ENCODE measurements at places on chromosomes 1 and 21.

- no peak for DNase-seq
Observed at GRCh38 chr1:54014009-54014629, 3.9 kb downstream of the LDLRAD1 start.

GRCh38 chr21:45529785-45530422 is 12.3 kb downstream of the SLC19A1 start:
- no peak for DNase-seq

DNA sequence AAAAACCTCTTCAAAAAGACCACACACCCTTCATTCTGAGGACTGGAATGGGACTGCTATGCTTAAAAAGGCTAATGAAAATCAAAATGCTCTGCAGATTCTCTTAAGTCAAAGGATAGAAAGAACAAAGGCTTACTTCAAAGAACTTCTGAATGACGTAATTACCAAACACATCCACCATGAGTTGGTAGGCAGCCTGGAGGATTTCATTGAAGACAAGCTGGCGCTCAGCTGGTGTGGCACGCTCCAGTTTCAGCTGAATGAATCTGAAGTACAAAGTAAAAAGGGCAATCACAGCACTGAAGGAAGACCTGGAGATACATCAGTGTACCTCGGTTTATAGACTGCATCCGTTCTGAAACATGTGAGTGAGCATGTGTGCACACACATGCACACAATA is 43.5 kb upstream of the SDC3 start:
- no peak for DNase-seq

- no peak for DNase-seq
Observed at GRCh38 chr1:17880449-17880848, 125.3 kb downstream of the ACTL8 start.

- no peak for DNase-seq
Observed at GRCh38 chr1:92374223-92374622, 75.4 kb downstream of the RPAP2 start.

DNA sequence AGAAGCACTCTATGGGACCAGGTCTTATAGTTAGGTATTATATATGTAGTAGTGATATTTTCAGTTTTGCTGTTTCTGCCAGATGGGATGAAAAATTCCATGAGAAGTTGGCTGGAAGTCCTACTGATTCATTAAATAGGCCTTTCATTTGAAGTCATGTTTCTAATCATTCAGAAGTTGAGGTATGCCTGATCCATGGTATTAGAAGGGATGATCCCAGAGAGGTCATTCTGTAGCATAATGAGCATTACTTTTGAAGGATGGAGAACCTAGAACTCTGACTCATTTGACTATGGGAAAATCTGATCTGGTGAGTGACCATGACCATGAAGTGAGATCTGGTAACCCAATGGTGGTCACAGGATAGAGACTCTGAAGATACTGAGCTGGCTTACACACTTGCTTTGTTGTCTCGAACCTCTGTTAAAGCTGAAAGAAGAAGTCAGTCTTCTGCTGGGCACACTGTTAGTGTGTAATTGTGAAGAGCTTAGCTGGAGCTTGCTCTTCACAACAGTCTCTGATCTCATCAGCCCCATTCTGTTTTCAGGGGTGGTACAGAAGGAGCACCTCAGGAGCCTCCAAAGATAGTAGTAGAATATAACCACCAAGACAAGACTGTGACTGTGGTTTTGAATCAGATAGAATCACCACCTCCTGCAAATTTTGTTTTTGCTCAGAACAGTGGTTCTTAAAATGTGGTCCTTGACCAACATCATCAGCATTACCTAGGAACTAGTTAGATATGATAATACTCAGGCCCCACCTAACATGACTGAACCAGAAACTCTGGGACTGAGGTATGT is 9.0 kb downstream of the MGST3 start:
- DNase-seq, result no peak

- no peak for DNase-seq
Observed at GRCh38 chr1:30149226-30149625, 574.2 kb downstream of the MATN1 start.

GRCh38 chr1:237566581-237566980 is 324.1 kb downstream of the ZP4 start:
- no peak for DNase-seq

GRCh38 chr21:36035381-36035791 is 24.9 kb downstream of the SETD4 start:
- no peak for DNase-seq

DNA sequence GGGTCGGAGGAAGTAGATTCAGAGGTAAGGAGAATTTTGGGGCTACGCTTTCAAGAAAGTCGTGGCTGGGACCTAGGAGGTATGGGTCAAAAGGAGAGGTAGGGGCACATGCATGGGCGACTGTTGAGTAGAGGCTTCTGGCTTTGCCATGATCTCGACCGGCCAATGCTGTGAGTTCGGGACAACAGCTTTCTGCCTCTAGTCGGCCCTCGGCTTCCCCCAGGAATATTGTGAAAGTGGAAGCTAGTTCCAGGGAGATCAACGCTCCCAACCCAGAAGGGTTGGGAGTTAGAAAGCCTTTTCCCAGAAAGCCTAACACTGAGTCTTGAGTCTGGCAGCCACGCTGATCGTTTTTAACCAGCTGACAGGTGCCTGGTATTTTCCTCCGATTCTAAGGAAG is 69.0 kb downstream of the ZNF678 start:
- DNase-seq, result no peak

- DNase-seq, result peak; percentile 9
Observed at GRCh38 chr1:67214420-67215174, 48.3 kb downstream of the IL23R start.

DNA sequence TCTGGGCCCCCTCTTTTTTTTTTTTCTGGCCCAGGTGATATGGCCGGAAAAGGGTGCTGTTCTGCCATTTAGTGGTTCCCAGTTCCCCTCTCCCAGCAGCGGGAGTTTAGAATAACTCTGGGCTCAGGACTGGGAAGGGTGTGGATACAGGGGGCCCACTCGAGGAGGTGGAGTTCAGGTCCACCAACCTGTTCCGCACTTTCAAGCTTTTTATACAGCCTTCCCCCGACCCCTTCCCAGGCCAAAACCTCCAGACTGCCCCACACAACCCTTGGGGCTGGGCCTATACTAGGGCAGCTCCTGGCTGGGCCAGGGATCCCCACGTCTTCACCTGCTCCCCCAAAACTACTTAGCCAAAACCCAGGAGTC is 402 bp downstream of the PLEKHG5 start:
- no peak for DNase-seq

DNA sequence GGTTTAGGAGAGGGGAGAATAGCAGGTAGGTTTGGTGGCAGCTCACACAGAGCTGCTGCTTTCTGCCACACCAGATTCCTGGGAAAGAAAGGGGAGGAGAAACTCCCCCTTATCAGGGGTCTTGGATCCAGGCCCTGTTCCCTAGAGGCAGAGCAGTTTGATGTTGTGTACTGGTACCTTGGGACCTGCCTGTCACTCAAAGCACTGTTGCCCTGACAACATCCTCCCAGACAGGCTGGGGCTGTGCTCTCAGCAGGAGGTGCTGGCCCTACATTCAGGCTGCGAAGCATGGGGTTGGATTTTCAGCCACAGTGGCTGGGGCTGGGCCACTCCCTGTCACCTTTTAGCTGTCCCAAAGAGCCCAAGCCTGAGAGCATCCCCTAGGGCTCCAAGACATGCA is 188.0 kb downstream of the GRIK3 start:
- DNase-seq, result no peak

GRCh38 chr1:55699228-55699627 is 484.1 kb upstream of the USP24 start:
- DNase-seq, result peak; percentile 26

DNA sequence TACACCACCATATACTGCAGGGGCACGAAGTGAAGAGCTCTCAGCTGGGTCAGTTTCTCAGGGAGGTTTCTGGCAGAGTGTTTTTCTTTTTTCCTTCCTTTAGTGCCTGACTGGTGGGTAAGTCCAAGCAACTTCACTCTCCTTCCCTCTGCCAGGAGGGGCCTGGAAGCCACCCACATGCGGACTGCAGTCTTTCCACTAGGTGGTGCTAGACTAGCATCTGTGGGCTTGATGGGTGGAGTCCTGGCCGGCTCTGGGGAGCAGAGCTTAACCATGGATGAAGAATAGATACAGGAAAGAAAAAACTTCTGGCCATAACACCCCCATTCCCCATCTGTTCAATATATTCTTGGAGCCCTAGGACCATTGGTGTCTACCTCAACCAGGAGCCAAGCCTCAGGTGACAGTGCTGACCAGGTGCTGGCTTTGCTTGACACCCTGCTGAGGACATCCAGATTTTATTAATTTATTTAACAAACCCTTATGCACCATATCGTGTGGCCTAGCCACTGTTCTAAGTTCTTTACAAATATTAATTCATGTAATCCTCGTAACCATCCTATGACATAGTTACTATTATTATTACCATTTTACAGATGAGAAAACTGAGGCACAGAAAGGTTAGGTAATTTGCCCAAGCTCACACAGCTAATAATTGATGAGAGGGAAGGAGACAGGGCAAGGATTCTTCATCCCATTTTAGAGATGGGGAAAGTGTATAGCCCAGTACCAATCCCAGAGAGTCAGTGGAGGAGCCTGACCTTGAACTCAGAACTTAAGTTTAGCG is 126.7 kb upstream of the CSF3R start:
- DNase-seq, result peak; percentile 78

- no peak for DNase-seq
Observed at GRCh38 chr1:206752481-206752880, 18.1 kb upstream of the IL19 start.

DNA sequence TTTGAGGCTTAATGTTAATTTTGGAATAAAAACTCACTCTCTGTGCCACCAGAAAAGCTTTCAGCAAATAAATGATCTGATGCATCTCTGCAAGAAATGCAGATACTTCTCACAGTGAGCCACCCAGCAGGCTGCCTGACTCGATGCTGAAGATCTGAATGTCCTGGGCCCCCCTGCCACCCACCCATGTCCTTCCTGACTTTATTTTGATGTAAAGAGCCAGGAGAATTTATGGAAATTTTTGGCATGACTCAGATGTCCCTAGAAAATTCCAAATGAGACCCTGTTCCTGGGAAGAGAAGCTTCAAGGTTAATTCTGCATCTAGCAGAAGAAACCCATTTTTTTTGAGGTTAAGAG is 62.8 kb upstream of the COA6 start:
- DNase-seq, result no peak

GRCh38 chr1:31427322-31427721 is 14.3 kb downstream of the SERINC2 start:
- no peak for DNase-seq

DNA sequence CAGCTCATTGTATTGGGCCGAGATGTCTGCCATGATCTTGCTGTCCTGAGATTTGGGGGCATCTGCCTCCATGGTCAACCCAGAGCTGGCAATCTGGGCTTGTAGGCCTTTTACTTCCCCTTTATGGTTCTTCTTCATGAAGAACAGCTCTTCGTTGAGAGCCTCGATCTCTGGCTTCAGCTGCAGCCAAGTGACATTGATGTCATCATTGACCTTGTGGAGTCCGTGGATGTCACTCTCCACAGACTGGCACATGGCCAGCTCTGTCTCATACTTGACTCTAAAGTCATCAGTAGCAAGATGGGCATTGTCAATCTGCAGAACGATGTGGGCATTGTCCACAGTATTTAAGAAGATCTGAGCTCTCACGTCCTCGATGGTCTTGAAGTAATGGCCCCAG is 29.2 kb downstream of the RAP1A start:
- DNase-seq, result no peak

GRCh38 chr1:79595931-79596330 is 589.4 kb upstream of the ADGRL4 start:
- no peak for DNase-seq

DNA sequence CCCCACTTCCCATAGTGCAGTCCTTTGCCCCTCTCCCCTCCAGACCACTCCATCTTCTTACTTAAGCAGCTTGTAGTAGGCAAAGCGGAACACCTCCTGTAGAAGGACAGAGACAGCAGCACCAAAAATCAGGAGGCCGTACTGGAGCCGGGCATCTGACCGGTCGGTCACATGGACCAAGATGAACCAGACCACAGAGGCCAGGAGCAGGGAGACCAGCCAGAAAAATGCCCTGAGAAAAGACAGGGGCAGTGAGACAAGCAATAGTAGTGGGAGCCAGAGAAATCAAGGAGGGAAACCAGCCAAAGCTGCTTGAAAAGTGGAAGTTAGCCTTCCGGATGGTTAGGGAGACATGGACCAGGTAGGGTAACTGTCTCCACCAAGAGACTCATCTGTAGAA is 920 bp downstream of the APH1A start:
- DNase-seq, result no peak

GRCh38 chr1:154407198-154408091 is 2.3 kb downstream of the IL6R start:
- no peak for DNase-seq

- no peak for DNase-seq
Observed at GRCh38 chr1:108598340-108598739, 38.4 kb downstream of the EEIG2 start.

GRCh38 chr1:25163986-25164385 is 68.3 kb downstream of the SYF2 start:
- no peak for DNase-seq

DNA sequence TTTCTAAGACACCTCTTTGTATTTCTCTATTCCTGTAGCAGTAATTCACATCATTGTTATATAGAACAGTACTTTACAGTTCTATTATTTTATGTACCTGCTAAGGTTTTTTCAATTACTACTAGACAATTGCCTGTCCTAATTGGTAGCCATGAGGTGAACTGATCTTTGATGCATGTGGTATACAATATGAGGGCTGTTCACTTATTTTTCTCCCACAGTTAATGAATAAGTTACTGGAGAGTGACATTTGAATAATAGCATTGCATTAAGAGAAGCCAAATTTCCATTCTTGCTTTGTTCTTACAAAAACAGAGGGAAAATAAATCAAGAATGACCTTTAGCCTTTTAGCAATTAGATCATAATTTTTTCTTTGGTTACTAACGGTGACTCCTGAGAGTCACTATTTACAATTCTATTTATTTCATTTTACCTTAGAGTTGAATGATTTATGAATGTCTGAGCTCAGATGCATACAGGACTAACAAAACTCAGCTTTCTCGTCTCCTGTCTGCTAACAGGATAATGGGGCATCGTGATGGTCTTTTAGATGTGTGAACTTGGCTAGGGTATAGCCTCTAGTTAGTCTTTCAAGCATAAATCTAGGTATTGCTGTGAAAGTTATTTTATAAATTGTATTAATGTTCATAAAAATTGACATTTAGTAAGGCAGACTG is 54.1 kb downstream of the OLFM3 start:
- DNase-seq, result no peak

- peak; percentile 68 for DNase-seq
Observed at GRCh38 chr1:154863315-154864174, 6.5 kb downstream of the KCNN3 start.

GRCh38 chr1:19260211-19261138 is 8.9 kb downstream of the MRTO4 start:
- no peak for DNase-seq

- peak; percentile 77 for DNase-seq
Observed at GRCh38 chr1:205449750-205450443, 5.9 kb downstream of the BLACAT1 start.

GRCh38 chr1:225534135-225534534 is 106.3 kb upstream of the LBR start:
- no peak for DNase-seq

GRCh38 chr1:61583703-61584102 is 141.2 kb downstream of the TM2D1 start:
- DNase-seq, result no peak

- DNase-seq, result no peak
Observed at GRCh38 chr1:245337829-245338484, 183.2 kb downstream of the KIF26B start.

Measured in nephron progenitor cell (in vitro differentiated cells).